ENCODE measurements at places on chromosomes 4 and X.

- no peak for DNase-seq
Measured at GRCh38 chrX:154599531-154599930, 14.6 kb downstream of the CTAG1A start.

DNA sequence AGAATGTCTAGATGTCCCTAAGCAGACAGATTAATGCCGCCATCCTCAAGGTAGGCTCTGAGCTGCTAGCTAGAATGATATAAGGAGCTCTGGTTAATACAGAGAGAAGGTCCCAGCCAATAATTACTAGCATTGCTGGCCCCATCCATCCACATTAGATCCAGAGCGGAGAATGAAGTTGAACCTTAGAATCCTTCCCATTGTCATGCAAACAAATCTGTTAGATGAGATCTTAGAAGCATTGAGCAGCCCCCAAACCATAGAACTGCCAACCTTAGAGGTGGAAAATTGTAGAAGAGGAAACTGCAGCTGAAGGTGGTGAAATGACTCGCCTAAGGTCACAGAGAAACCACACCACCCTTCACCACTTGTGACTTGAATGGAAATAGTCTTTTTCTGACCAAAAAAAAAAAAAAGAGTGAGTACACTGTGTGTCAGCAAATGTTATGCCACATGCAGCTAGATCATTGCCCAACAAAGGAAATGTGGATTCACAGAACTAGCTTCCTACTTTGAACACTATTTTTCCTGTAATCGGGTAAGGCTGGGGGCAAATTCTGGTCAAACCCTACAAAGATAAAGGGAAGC is 162.1 kb downstream of the SMIM20 start:
- DNase-seq = no peak

GRCh38 chrX:45454290-45454689 is 253.6 kb upstream of the DIPK2B start:
- DNase-seq = no peak

- no peak for DNase-seq
Measured at GRCh38 chr4:152806501-152807125, 26.9 kb downstream of the ARFIP1 start.

- DNase-seq = no peak
Measured at GRCh38 chrX:133726211-133726630, 259.2 kb downstream of the GPC3 start.

DNA sequence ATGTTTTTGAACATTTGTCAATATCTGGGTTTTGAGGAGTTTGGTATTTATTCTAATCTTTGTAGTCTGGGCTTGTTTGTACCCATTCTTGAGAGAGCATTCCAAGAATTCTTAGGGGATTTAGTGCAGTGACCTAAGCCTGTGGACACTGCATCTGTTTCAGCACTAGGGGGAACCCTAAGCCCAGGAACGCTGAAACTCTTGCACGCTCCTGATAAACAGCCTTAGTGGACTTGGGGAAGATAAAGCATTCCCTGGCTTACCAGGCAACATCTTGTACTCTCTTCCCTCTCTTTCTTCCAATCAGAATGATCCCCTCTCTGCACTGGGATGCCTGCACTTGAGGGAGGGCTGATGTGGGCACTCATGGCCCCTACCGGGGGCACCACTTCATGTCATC is 654.9 kb upstream of the HTR2C start:
- DNase-seq = no peak

DNA sequence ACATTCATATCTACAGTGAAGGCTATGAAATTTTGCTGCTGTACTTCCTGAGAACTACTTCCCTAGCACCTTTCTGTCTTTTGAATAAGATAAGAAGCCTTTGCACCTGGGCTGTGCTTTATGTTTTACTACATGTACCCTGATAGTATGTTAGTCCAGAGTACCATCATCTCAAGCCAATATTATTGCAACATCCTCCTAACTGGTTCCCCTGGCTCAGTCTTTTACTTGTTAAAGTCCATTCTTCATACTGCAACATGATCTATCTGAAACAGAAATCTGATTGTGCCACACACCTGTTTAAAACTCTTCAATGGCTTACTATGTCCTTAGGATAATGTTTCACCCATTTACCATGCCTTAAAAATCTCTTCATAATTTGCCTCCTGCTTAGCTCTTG is 102.3 kb downstream of the AGTR2 start:
- no peak for DNase-seq

GRCh38 chr4:123568936-123569335 is 172.3 kb downstream of the SPRY1 start:
- DNase-seq = no peak

DNA sequence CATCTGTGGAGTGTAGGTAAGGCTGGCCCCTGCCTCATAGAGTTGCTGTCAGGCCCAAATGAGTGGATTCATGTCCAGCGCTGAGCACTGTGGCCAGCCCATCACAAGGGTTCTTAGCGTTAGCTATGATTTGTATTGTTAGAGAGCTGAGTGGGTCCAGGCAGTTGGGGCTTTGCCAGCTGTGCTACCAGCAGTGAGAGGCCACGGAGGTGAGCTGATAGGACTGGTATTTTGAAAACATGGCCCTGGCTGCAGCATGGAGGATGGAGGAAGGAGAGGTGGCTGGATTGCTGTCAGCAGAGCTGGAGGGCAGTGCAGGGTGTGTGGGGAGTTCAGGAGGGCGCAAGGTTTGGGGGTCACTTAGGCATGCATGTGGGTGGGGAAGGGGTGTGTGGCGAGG is 69.8 kb downstream of the PSAPL1 start:
- no peak for DNase-seq

DNA sequence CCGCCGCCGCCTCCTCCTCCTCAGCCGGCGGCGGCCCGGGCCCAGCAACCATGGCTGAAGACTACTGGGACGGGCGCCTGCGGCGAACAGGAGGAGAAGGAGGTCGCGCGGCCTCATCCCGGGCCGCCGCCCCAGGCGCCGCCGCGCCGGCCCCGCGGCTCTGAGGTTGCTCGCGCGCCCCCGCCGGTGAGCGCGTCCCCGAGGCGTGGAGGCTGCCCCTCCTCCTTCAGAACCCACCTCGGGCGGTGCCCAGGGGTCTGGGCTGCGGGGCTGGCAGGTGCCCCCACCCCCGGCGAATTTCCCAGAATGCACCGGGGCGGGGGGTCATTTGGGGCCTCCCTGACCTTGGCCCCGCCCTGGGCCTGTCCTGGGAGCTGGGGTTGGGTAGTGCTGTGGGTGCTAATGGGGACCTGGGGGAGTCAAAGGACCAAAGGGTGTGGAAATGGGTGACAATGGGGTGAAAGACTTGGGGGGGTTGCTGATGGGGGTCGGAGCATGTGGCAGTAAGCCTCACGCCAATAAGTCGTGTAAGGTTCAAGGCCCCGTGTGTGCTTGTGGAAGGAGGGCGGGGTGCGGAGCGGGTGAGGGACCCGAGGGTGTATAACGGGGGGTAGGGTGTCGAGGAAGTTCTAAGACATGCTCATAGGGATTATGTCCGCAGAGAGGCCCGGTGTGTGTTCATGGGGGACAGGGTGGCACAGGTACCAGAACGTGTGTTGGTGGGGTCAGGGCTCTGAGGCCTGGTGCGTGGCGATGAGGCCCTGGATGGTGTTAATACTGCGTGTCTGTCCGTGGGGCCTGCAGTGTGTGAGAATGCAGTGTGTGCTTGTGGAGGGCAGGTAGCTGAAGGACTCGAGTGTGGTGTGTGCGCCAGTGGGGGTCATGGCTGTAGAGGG is 687 bp downstream of the CDK16 start:
- DNase-seq = no peak

DNA sequence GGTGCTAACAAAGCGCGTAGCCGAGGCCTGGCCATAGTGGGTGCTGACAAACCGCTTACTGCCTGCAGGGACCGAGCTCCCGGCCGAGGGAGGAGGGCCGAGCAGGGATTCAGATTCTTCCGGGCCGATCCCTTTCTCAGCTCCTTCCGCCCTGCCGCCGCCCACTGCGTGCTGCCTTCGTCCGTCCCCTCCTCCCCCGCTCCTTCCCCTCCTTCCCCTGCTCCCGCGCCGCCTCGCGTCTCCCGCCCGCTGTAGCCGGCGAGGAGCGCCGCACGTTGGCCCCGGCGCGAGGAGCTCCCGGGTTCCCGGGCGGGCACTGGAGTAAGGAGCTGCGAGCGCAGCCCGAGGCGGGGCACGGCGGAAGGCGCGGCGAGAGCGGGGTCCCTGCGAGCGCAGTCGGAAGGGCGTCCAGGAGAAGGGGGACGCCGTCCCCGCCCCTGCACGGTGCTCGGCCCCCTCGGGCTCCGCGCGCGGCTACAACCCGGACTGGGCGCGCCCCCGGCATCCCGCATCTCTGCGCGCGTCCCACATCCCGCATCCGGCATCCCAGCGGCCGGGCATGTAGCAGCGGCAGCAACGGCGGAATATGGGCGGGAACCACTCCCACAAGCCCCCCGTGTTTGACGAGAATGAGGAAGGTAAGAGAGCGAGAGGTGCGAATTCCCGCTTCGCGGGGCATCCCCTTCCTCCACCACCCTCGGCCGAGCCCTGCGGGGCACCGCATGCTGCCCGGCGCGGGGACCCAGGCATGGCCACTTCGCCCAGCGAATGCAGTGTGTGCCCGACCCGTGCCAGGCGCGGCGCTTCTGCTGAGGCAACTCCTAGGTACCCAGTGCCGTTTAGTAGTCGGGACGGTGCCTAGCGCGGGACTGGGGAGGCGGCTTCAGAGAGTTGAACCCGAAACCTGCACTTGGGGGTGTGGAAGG is at the start of gene STK32B:
STK32B (plus strand) TSS at position 203 of the 926 bp plus-strand sequence.
- peak; percentile 55 for DNase-seq

DNA sequence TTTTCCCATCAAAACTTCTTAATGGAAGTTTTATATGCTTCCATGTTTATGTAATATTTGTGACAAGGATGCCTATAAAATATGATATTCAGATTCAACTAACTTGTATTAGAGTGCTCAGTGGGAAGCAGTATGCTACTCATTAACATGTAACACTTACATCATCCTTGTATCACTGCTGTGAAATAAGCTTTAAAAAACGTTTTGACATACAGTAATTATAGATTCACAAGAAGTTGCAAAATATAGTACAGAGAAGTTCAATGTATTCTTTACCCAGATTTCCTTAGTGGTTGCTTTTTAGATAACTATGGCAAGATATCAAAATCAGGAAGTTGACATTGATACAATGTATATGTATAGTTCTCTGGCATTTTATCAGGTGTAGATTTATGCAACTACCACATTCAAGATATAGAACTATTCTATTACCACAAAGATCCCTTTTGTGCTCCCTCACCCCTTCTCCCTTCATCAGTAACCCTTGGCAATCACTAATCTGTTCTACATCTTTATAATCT is 56.3 kb downstream of the DTHD1 start:
- no peak for DNase-seq

- DNase-seq = no peak
Measured at GRCh38 chr4:93894995-93895394, 66.4 kb downstream of the ATOH1 start.

GRCh38 chrX:114973013-114973412 is 44.4 kb downstream of the IL13RA2 start:
- no peak for DNase-seq

- DNase-seq = no peak
Measured at GRCh38 chr4:81722290-81722851, 250.7 kb upstream of the RASGEF1B start.

DNA sequence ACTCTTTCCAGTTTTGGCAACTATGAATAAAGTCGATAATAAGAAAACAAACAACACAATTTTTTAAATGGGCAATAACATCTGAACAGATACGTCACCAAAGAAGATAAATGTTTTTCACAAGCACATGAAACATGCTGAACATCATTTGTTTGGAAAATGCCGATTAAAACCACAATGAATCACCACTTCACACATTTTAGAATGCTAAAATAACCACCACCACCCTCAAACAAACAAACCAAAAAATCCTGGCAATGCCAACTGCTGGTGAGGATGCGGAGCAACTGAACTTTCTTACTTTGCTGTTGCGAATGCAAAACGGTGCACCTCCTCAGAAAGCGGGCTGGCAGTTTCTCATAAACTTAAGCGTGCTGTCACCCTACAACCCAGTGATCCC is 115.9 kb downstream of the NSUN7 start:
- no peak for DNase-seq

- DNase-seq = no peak
Measured at GRCh38 chr4:16227462-16227868, 1.2 kb upstream of the TAPT1 start.

DNA sequence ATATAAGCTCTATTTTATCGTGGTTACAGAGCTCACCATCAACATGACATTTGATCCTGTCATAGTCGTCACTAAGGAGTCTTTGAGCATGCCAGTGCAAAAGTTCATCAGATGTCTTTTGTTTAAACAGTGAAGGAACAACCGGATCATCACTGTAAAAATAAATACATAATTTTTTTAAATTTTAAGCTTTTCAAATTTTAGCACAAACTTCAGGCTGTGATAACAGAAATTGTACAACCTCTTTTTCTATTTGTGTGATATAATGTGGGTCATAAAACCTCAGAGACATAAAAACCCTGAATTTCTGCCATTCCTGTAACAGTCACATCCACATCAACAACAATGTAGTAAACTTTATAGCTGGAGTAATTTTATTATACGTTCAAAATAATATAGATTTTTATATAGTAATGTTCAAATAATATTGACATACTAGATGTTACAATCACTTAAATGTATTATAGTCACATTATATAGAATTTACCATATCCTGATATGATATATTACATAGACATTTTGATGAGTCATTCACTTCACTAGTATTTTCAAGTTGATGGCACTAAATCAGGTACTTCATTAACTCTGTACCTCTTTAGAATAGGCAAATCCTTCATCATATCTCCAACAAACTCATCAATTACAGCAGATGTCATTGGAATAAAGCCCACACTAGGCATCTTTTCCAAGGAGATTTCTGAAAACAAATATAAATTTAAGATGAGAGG is 47.7 kb downstream of the DDX60L start:
- no peak for DNase-seq

DNA sequence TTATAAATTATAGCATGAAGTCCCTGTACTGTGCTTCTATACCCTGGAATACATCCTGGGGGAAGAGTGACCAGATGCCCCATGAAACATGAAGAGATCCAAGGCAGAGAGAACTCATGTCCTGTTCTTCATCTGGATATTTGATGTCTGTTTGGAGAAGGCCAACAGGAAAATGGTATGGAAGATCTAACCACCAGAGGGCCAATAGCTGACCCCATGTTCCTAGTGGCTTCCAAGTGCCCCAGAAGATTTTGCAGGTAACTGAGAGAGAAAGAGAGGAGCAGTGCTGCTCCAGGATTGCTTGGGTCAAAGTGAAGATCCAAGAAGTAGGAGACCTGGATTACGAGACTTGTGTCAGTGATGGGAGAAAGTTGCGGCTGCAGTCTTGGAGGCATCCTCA is 90.2 kb upstream of the TSPAN5 start:
- no peak for DNase-seq

DNA sequence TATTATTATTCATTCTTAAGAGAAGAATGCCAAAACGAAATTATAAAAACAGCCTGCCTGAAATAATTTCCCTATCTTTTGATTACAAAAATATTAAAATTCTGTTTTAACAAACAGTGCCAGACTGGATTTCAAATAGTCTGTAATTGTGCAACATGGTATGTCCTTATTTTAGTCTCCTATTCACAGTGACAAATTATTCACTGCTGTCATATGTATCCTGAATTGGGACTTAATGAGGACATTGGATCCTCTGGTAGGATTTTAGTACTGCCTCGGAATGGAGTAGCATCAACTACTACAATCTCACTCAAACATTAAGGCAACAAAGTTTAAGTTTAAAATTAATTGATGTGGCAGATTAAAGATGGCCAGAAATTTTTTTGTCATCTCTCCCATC is 97.6 kb downstream of the CASK start:
- no peak for DNase-seq

- no peak for DNase-seq
Measured at GRCh38 chr4:85979276-85979675, 380.6 kb downstream of the MAPK10 start.

GRCh38 chrX:150088766-150089518 is 150.7 kb upstream of the EOLA2 start:
- DNase-seq = no peak

- DNase-seq = no peak
Measured at GRCh38 chrX:133375615-133376340, 39.5 kb downstream of the GPC4 start.
